ENCODE measurements at places on chromosomes 3 and 15.

DNA sequence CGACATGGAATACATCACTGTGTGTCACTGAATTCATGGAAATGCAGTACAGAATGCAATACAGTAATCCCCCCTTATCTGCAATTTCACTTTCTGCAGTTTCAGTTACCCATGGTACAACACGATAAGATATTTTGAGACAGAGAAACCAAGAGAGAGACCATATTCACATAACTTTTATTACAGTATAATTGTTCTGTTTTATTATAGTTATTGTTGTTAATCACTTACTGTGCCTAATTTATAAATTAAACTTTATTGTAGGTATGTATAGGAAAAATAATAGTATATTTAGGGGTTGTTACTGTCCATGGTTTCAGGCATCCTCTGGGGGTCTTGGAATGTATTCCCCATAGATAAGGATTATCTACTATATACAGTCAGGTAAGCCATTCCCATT, 61.8 kb downstream of the MBNL1 start:
- no peak for DNase-seq

- no peak for DNase-seq
These were observed 391.6 kb upstream of the PROK2 start for GRCh38 chr3:72176537-72177041.

GRCh38 chr3:168213920-168214319, 118.2 kb upstream of the GOLIM4 start:
- no peak for DNase-seq

DNA sequence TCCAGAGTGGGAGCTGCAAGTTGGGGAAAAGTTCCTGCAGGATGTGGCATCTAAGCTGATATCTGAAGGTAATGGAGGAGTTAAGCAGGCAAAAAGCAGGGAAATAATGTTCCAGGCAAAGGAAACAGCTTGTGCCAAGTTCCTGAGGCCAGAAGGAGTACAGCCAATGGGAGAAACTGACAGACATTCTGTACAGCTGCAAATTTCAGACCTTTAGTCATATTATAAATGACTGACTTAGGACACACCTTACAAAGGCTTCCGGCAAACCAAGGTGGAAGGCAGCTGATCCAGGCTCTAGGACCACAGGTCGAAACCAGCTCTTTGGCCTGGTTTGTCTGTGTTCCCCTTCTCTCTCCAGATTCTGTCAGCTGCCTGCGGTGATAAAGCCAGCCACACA, 9.3 kb downstream of the WWTR1 start:
- no peak for DNase-seq

GRCh38 chr15:48177383-48177765, 721 bp downstream of the MYEF2 start:
- DNase-seq = no peak

DNA sequence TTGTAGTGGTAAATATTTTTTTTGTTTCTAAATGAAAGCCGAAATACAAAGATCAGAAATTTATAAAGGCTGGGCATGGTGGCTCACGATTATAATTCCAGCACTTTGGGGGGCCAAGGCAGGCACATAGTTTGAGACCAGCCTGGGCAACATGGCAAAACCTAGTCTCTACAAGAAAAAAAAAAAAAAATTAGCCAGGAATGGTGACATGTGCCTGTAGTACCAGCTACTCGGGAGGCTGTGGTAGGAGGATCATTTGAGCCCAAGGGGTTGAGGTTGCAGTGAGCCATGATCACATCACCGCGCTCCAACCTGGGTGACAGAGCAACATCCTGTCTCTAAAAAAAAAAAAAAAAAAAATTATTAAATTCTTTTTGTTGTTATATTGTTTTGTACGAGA, 6.9 kb downstream of the DENND4A start:
- no peak for DNase-seq

DNA sequence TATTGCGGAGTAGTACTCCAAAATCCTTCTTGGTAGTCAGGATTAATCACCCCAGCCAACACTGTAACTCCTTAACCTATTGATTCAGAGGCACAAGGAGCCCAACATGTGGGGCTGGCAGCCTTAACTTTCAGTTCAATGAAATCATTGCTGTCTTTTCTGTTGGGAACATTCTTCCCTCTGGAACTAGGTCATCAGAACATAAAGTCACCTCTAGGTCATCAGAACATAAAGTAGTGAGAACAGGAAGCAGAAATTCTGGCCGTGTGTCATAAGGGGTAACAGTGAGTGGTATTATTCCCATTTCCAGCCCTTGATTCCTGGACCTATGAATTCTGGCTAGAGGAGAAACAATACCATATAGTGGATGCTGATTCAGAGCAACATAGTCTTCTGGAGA, 71.5 kb upstream of the TNIK start:
- DNase-seq = no peak

GRCh38 chr15:100877551-100877950, 2.1 kb upstream of the ALDH1A3 start:
- no peak for DNase-seq

Measured in stimulated activated CD8-positive, alpha-beta memory T cell treated with anti-CD3 and anti-CD28 coated beads, Interleukin-7, amount 100 ng/mL, for 1 hour (primary cell).